ENCODE measurements at places on chromosomes 16 and 17.

GRCh38 chr17:10316801-10317542 lies 55.8 kb downstream of the MYH13 start:
- no peak for DNase-seq

DNA sequence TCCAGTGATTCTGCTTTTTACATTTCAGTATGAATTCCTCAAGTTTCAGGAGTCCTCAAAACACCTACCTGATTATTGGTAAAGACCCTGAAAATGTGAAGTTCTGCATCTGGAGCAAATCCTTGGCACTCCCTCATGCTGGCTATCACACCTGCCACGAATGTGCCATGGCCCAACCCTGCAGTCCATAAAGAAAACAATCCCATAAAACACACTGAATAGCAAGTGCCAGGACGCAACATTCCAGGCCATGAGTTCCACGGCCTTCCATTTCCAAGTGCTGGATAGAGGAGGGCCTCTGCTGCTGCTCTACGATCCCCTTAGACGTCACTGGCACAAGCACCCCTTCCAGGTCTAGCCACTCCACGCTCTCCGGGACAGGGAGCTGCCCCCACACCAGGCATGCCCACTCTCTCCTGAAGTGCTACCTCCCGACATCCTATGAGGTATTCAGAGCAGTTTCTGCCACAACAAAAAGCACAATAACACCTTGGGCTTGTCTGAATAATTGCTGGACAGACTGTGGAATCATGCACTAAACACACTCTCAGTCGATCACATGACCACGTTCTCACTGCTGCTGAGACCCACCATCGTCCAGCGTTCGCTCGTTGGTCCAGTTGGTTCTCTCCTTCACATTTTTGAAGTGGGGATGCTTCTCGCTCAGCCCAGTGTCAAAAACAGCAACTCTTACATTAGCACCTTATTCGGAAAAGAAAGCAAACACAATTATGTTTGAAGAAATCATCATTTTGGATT lies 23.4 kb downstream of the MBTPS1 start:
- no peak for DNase-seq

DNA sequence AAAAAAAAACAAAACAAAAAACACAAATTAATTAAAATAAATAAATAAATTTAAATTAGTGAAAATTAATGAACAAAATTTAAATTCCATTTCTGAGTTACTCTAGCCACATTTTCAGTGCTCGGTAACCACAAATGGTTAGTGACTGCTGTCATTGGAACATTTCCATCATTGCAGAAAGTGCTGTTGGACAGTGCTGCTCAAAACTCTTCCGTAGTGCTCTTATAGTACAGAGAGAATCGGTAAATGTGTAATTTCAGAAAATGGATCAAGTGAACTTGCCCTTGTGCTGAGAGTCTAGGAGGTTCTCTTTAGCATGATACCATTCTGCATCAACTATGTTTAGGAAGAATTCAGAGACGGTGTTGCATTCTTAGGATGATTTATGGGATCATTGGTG lies 23.7 kb downstream of the ZNRF1 start:
- DNase-seq = no peak

- no peak for DNase-seq
Observed at GRCh38 chr17:65547253-65547670, 14.2 kb downstream of the AXIN2 start.

DNA sequence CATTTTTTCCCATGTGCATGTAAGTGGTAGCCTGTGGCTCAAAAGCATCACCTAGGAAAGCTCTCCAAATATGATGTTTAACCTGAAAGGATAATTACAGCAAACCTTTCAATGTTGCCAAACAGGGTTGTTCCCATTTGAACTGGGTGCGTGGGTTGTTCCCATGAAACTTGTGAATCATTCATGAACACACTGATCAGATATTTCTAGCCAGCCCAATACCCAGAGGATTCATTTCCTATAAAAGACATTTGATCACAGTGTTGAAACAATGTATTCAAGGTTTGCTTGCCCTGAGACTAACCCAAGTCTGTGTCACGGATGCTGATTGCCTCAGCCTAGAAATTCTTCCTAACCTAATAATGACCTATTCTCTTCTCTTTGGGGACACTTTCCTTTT lies 12.9 kb downstream of the KRT39 start:
- DNase-seq = no peak

DNA sequence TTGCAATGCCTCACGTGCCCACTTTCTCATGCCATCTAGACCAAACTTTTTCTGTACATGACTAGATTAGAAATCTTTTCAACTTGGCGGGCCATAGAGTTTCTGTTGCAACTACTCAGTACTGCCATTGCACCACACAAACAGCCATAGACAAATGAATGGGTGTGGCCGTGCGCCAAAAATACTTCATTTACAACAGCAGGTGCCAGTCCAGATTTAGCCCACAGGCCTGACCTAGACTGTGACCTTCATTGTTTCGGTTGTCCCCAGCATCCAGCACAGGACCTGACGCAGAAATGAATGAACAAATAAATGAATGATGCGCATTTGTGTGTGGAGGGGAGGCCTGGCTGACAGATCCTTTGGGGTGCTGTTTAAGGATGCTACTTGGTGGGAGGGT lies 14.3 kb upstream of the PDK2 start:
- DNase-seq = no peak

DNA sequence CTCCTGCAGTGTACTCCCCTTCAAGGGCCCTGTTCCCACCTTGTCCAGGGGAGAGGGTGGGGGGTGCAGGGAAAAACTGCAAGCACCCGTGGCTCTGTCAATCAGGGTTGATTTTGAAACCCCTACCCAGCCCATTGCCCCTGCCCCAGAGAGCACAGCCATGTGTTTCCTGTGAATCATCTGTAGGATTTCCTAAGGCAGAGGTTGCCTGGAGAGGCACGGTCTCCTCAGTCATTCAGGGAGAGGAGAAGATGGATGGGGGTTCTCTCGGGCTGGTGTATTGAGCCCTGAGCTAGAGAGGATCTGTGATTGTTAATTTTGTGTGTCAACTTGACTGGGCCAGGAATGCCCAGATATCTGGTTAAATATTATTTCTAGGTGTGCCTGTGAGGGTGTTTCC lies 3.5 kb upstream of the AGRP start:
- DNase-seq = no peak

DNA sequence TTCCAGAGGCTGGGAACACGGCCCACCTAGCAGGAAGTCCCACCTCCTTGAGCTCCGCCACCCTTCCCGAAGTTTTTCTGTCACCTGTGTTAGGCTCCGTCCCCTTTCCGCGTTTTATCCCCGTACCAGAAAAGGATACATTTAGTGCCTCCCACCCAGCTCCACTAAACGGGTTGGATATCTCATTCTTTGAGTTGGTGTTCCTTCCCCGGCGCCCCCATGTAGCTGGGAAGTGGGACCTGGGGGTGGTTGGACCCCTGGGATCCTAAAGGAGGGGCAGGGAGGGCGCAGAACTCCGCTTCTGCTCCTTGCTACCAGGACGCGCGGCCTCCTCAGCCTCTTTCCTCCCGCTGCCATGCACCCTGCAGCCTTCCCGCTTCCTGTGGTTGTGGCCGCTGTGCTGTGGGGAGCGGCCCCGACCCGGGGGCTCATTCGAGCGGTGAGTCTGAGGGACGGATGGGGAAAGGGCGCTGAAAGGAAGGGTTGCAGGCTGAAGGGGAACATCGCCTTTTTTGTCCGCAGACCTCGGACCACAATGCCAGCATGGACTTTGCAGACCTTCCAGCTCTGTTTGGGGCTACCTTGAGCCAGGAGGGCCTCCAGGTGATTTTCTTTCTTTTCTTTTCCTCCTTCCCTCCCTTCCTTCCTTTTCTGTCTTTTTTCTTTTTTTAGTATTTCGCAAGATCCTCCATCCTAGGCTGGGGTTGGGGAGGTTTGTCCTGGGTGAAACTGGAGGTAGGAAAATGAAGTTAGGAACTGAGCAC lies 669 bp downstream of the RNF167 start:
- peak; percentile 39 for DNase-seq

GRCh38 chr17:54968988-54969332 lies 395 bp downstream of the STXBP4 start:
- no peak for DNase-seq

GRCh38 chr17:11264183-11264871 lies 23.3 kb downstream of the SHISA6 start:
- DNase-seq = no peak

GRCh38 chr17:78092794-78093324 lies 35.7 kb downstream of the TMC6 start:
- no peak for DNase-seq

GRCh38 chr17:63842173-63842539 lies 329 bp downstream of the SMARCD2 start:
- no peak for DNase-seq

DNA sequence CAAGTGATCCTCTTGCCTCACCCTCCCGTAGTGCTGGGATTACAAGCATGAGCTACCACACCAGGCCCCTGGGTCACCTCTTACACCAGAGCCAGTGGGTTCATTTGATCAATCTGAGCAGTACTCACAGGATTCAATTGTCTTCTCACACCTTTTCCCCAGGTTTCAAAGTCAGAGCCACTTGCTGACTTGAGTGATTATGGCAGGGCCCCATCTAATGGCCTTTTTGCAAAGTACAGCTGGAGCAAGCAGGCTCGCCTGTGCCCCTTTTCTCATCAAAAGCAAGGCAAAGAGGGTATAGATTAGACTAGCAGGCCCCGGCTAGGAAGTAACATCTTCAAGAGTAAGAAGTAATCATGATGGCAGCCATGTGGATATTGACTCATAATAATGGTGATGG lies 114.8 kb upstream of the NOL11 start:
- DNase-seq = peak; percentile 5

GRCh38 chr16:56264609-56264972 lies 73.3 kb downstream of the GNAO1 start:
- no peak for DNase-seq

DNA sequence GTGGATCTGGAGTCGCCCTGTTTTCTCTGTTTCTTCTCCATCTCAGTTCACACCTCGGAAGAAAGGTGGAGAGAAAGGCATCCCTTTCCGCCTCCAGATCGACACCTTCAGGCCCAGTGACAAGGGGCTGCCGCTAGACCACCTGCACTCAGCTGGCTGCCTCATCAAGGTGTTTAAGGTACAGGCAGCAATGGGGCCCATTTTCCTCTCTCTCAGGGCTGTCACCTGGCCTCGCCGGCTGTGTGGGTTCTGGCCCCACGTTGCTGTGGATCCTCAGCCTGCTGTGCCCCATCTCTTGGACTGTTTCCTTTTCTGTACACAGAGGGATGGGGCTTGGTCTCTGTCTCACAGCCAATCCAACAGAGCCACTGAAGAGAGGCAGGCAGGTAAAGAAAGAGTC lies 17.4 kb upstream of the STAC2 start:
- no peak for DNase-seq

DNA sequence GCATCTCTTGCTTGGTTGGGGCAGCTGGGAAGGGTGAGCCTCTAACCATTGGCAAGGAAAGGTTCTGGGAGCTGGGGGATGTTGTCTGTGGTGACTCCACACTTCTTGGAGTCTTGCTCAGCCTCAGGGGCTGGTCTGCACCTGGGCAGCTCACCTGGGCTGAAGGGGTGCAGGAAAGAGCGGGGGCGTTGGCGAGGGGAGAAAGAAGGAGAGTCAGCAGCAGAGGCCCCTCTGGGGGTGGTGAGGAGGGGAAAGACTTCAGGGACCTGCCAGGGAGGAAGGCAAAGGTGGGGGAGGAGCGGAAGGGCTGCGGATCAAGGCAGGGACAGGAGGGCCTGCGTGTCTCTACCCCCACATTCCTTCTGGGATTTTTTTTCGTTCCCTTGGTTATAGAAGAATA lies 47.7 kb downstream of the CCDC42 start:
- DNase-seq = no peak

DNA sequence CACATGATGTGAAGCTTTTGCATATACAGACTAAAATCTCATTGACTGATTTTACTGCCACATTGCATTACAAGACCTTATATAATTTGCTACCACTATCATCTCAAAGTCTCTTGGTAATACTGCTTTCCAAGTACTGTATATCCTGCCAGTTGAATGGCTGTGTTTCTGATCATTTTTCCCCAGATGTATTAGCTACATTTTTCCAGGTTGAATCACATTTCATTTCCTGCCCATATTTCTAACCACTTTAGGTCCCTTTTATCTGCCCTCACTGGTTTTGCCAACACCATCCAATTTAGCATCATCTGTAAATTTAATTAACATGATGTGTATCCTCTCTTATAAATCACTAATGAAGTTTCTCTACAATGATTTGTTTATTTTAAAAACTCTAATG lies 365.7 kb upstream of the PMFBP1 start:
- DNase-seq = no peak

GRCh38 chr17:1110862-1111598 lies 68.8 kb downstream of the ABR start:
- no peak for DNase-seq

DNA sequence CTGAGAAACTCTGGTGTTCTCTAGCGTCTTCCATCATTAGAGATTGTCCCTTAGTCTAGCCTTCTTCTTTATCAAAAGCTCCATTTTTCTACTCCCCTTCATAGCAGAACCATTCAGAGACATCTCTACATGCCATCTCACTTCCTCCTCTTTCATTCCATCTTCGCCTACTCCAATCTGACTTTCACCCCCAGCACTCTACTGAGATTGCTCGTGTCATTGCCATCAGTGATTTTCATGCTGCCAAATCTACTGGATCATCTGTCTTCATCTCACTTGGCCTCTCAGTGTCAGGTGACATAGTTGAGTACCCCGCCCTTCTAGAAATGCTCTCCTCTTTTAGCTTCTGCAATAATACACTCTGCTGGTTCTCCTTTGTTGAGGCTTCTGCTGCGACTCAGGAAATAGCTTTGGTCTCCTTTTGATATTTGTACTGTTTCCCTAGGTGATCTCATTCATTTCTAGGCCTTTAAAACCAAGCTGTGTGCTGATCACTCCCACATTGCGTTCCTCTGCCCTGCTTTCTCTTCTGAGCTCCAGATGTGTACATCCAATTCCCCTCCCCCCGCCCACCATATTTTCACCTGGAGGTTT lies 119.1 kb downstream of the FTO start:
- DNase-seq = no peak

DNA sequence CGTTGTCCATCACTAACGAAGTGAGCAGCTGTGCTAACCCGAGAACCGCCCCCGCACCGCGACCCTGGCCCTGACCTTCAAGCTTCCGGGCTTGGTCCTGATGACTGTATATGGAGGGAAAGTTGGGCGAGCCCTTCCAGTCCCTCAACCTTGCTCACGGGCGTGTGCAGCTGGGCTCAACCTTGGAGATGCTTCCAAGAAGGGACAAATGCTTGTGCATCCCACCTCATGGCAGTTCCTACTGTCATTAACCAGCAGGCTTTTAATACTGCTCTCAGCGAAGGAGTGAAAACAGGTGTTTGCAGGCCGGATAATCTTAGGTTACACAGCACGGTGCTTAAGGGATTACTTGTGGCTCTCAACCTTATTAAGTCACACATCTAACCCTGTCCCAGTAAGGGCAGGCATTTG lies 33.5 kb downstream of the SRL start:
- no peak for DNase-seq

All from activated T-helper 1 cell treated with Interleukin-2 at 50 U/mL for 16 hours (primary cell).